HT-29 (cell line): ENCODE measurements at places on chromosomes 12 and 14. TPM values are rescaled to one million over a fixed set of nuclear protein-coding genes. Genes with fewer than 3 reads are reported as not detected.
A peak's percentile ranks its signal among the peaks of the same experiment; 100 is the strongest.

DNA sequence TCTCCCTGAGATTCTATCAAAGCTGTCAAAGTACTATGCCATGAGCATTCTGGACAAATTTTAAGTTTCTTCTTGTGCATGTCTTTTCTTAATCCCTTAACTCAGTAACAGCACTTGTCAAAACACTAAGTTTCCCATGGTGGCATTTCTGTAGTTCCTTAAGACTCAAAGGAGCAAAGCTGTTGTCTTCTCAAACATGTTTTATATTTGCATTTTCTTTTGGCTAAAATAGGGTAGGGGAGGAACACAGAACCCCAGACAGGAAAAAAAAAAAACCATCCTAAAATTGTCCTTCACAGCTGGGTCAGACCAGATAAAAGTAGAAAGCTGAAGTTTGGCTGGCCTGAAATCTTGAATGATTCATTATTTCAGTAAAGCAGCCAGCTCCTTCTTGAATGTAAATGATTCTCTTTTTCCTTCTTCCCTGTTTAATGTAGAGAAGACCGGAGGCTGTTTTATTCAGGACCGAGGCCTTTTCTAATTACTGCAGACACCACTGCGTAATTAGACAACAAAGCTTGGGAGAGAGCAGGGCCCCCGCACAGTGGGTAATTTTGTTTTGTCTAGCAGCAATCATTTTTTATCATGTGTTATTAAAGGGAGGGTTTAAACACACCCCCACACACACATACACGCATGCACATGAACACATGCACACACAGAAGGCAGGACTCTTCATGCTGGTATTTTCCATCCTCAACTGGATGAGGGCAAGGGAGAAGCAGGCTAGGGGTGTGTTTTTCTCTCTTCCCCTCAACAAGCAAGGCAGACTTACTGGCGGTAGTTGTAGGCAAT lies 51.0 kb downstream of the PAH start:
- DNase-seq, result no peak

- DNase-seq, result no peak
Measured at GRCh38 chr14:55915456-55915855, 202.8 kb upstream of the PELI2 start.

The SLC35E3 gene
- 2.9 and 4.6 TPM in 2 replicates for total RNA-seq

DNA sequence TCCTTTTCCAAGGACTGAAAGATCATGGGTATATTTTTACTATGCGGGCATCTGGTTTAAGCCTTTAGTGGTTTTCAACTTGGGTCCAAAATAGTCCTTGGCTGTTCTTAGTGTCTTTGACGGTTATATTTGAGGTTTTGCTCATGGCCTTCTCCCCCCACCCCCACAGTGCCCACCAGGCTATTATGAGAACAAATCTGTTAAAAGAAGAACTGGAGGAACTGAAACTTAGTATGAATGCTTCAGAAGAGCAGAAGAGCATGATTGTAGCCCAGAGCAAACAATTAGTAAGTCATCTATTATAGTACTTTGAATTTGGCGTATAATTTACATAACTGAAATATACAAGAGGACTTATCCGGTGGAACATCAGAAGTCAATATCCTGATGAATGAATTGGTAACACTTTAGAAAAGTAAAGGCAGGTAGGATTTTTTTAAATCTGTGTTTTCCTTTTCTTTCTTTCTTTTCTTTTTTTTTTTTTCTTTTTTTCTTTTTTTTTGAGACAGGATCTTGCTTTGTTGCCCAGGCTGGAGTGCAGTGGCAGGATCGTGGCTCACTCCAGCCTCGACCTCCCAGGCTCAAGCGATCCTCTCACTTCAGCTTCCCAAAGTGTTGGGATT lies 71.8 kb upstream of the BCAT1 start:
- DNase-seq, result no peak

DNA sequence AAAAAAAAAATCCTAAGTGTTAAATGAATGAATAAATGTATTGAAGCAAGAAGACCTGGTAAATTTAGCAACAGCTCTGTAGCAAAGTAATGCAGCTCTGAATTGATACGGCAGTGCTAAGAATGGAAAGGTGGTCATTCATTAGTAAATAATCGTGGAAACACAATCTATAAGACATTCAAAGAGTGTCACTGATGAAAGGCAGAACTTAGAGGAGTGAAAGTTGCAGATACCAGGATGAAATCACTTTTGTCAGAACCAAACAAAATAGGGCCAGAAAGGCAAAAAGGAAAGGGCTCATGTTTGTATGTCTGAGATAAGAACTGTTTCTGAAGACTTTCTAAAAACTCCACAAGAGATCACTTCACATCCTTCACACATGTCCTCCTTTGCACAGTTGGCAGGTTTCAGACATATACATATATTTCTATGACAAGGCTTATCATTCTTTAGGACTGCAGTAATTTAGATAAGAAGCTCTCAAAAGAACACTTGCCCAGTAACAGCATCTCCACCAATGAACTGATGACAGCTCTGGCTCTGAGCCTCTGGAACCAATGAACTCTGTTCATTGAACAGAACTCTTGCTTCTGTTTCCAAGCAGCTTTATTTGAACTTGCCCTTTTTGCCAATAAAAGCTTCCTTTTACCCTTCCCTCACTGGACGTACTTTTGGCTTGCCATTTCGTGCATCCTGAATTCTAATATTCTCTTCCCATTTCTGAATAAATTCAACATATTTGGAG lies 4.2 kb upstream of the LRR1 start:
- no peak for DNase-seq

GRCh38 chr12:65593239-65593701 lies 231.0 kb upstream of the HMGA2 start:
- DNase-seq, result no peak

GRCh38 chr14:88143810-88144209 lies 138.9 kb downstream of the GPR65 start:
- DNase-seq, result no peak

- DNase-seq, result peak; percentile 66
Measured at GRCh38 chr12:6563448-6564050, 4.5 kb downstream of the NOP2 start.

The MNAT1 gene
- total RNA-seq, result 14.0 and 14.5 TPM in 2 replicates

The C12orf54 gene
- not detected in 2 replicates for total RNA-seq

DNA sequence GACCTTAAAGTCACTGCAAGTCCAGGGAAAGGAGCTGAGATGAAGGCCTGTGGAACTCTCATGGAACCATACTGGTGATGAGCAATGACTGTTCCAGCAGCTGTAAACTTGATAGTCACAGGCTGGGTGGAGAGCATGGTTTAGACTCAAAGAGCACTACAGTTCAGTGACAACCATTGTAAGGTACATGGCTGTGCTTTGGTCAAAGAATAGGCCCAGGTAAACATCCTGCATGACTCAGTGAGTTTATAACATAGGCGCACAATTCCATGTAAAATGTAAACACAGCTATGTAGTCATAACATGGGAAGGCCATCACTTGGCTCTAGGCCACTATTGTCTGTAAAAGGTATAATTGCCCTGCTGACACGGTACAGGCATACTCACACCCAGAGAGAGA lies 119.3 kb upstream of the FSCB start:
- DNase-seq, result no peak

DNA sequence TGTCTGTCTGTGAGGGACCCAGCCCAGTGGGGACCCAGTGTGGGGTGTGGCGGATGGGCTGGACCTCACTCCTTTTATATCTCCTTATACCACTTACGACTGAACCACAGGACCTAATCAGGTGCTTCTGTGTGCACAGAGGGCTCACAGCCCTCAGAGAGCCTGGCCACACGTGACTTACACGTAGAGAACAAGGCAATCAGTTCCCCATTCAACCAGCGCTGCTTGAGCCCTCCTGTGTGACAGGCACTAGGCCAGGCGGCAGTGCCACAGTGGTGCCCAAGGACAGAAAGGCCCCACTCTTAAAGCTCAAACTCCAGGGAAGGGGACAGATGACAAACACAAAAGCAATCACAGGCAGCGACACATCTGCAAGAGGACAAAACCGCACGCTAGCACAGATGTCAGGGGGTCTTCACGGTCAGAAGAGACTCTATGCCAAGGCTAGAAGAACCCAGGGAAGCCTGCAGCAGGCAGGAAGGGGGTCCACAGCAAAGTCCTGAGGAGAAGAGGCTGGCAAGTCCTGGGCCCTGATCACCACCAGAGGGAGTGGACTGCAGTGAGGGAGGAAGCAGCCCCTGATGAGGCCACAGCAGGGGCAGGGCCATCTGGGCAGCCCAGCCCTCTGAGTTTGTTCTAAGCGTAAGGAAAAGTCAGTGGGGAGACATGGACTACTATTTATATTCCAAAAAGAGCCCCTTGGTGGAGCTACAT lies 39.3 kb downstream of the SETD3 start:
- no peak for DNase-seq

The RNASE7 gene
- not detected in 2 replicates for total RNA-seq

GRCh38 chr14:35369701-35370191 lies 34.8 kb downstream of the NFKBIA start:
- DNase-seq, result no peak

The KIF5A gene
- total RNA-seq, result not detected in 2 replicates

- DNase-seq, result no peak
Measured at GRCh38 chr12:25924491-25925001, 33.9 kb upstream of the RASSF8 start.

- DNase-seq, result no peak
Measured at GRCh38 chr12:81245907-81246570, 168.2 kb downstream of the ACSS3 start.

DNA sequence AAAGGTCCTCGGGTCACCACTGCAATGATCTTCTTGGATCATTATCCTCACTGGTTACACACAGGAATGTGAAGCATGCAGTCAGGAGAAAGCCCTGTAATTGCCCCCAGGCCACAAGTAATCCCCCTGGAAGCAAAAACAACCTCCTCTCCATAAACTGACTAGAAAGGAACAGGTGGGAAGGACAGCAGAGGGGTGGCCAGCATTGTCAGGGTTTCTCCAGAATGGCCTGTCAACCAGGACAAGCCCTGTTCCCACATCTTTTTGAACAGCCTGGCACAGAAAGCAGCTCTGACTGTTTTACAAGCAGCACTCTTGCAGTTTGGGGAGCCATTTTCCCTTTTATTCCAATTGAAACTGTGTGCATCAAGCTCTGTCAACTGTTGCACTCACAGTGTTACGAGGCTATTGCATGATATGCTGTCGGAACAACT lies 36.1 kb downstream of the TMCC3 start:
- no peak for DNase-seq

DNA sequence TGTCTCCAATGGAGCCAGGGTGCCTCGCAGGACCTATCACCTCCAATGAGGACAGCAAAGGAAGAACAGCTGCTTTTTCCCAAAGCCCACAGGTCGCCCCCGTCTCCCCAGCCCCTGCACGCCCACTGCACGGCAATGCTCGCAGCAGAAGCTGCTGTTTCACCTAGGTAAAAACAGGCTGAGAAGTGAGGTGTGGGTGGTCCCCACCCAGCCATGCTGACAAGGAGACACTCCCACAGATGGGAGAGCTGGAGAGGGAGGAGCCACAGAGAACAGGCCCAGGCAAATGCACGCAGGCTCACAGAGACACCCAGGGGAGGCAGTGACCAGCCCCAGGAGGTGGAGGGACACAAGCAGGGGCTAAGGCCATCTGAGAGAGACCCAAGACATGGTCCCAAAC lies 10.4 kb downstream of the CFAP73 start:
- no peak for DNase-seq

The TRAF3 gene
- total RNA-seq, result 8.7 and 13.5 TPM in 2 replicates

The PTPN6 gene
- 29.2 and 35.2 TPM in 2 replicates for total RNA-seq

- no peak for DNase-seq
Measured at GRCh38 chr14:31994391-31995033, 82.6 kb upstream of the ARHGAP5 start.

The SERPINA3 gene
- total RNA-seq, result 1.0 and 2.0 TPM in 2 replicates

- no peak for DNase-seq
Measured at GRCh38 chr12:93142881-93143280, 213.8 kb upstream of the EEA1 start.

The CYP46A1 gene
- not detected in 2 replicates for total RNA-seq

The SYNE3 gene
- not detected in 2 replicates for total RNA-seq

The ITPK1 gene
- total RNA-seq, result 80.3 and 92.0 TPM in 2 replicates

GRCh38 chr14:105028251-105028927 lies 7.5 kb upstream of the CDCA4 start:
- DNase-seq, result no peak

GRCh38 chr12:103994235-103994634 lies 28.6 kb downstream of the TDG start:
- no peak for DNase-seq

- DNase-seq, result no peak
Measured at GRCh38 chr14:23385244-23385641, 8.4 kb downstream of the CMTM5 start.

DNA sequence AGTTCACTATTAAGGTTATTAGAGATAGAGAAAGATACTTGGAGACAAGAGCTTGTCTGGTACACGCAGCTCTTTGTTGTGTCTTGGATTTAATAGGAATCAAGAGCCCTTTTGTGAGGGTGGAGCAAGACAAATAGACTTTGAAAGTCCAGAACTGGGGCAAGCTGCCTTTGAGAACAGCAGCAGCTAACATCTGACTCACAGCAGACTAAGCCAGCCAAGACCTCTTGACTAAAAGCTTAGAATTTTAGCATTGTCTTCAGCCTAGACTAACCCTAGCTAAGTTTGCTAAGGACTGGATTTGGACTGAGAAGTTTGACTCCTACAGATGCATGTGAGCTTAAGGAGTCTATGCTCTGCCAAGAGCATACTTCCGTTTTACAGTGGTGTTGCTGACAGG lies 201.9 kb upstream of the RBM19 start:
- DNase-seq, result no peak

- peak; percentile 54 for DNase-seq
Measured at GRCh38 chr14:64736271-64737169, 32.3 kb downstream of the PLEKHG3 start.

DNA sequence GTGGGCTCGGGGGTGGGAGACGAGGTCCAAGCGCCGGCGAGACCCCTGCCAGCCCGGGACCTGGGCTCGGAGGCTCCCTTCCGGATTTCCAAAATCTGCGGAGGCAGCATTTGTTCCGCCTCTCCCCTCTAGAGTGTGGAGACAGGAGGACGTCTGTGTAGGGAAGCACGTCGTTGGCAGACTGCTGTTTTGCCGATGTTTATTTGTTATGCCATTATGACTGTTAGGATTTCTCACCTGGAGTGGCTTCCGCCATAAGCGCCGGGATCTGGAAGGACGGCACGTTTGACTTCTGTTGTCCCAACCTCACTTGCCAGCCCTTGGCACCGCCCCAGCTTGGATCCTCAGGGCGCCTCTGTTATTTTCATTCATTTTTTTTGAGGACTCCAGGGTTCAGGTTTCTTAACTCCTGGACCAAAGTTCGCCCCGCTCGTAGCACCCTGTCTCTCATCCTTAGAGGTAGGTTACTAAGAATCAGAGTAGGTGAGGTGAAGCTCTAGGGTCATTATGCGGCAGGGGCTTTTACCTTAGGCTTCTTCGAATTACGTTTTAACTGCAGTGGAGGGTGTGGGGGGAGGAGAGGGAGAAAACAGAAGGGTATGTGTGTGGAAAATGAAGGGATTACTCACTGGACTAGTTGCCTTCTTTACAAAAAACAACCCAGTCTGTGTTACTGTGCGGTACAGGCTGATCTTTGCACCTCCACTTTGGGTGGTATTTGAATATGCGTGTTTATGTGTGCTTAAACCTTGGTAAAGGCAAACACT lies 547 bp upstream of the PYGL start:
- DNase-seq, result peak; percentile 53
